ENCODE measurements at places on chromosomes 7 and 10.

DNA sequence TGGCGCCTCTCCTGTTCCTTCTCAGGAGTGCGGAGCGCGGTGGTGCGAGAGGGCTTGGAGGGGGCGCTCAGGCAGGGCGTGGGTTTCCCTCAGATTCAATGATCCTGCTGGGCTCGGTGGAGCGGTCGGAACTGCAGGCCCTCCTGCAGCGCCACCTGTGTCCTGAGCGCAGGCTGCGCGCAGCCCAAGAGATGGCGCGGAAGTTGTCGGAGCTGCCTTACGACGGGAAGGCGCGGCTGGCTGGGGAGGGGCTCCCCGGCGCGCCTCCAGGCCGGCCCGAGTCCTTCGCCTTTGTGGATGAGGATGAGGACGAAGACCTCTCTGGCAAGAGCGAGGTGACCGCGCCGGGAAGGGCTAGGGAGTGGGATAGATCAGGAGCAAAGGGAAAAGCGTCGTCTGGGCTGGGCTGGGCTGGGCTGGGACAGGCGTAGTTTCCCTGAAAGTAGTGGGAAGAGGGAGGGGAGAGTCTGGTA lies 17.0 kb downstream of the FAM131B start:
- DNase-seq: peak; percentile 81

GRCh38 chr10:128630787-128631252 lies 504.6 kb upstream of the MKI67 start:
- DNase-seq: no peak

DNA sequence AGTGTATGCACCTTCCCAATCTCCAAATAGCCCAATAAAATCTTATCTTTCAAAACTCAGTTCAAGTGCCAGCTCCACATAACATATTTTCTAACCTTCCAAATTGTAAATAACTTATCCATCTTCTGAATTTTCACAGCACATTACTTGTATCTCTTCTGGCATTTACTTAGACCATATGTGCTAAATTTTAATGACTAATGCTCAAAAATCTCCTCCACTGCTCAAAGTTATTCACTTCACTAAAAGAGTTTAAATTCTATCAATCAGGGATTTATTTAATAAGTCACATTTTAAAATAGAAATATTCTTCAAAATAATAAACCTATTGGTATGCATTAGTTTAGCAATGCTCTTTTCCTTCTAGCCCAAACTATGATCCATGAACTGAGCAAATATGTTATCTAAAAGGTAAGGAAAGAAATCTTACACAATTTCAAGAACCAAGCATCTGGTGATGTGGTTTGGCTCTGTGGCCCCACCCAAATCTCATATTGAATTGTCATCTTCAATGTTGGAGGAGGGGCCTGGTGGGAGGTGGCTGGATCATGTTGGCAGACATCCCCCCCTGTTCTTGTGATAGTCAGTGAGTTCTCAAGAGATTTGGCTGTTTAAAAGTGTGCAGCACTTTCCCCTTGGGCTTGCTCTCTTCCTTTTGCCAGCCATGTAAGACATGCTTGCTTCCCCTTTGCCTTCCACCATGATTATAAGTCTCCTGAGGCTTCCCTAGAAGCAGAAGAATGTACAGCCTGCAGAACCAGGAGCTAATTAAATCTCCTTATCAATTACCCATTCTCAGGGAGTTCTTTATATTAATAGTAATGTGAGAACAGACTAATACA lies 28.1 kb upstream of the GPR22 start:
- DNase-seq: no peak

DNA sequence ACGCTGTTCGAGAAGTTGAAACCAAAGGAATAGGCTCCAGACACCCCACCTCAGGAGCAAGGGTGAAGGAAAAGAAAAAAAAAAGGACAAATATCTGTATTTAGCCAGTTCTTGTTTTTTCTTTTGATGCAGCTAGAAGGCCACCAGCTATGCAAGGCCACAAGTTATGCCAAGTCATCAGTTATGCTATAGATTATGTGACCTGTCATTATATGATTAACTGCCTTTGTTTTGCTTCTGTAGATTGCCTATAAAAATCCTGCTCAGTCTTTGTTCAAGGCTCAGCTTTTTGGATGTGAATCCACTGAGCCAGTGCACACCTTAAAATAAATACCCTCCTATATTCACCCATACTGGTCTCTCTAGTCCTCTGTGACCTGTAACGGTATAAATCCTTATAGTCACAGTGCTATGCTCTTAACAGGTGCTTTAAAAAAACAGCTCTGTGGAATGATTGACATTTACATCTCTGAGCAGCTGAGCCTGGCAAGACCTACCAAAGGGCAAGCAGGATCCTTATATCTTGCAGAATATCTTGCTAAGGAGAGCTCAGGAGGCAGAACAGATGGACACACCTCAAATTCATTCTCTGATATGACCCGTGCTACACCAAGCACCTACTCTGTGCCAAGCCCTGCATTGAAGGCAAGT lies 20.4 kb downstream of the MAT1A start:
- DNase-seq: no peak

DNA sequence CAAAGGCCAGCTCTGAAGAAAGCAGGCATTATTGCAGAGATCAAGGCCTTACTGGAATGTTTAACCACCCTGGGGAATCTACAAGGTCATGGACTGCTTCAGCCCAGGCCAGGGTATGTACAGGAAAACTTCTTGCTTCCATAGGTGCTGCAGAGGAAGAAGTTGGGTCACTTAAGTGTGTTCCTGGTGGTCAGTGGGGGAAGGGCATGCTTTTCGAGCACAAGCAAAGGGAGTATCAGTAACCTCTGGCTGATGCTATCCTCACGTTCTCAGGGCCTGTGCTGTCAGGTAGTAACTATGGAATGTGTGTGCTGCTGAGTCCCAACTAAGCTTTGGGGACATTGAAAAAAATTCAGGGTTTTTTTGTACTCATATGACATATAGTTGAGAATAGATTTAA lies 234.0 kb upstream of the SP4 start:
- no peak for DNase-seq

DNA sequence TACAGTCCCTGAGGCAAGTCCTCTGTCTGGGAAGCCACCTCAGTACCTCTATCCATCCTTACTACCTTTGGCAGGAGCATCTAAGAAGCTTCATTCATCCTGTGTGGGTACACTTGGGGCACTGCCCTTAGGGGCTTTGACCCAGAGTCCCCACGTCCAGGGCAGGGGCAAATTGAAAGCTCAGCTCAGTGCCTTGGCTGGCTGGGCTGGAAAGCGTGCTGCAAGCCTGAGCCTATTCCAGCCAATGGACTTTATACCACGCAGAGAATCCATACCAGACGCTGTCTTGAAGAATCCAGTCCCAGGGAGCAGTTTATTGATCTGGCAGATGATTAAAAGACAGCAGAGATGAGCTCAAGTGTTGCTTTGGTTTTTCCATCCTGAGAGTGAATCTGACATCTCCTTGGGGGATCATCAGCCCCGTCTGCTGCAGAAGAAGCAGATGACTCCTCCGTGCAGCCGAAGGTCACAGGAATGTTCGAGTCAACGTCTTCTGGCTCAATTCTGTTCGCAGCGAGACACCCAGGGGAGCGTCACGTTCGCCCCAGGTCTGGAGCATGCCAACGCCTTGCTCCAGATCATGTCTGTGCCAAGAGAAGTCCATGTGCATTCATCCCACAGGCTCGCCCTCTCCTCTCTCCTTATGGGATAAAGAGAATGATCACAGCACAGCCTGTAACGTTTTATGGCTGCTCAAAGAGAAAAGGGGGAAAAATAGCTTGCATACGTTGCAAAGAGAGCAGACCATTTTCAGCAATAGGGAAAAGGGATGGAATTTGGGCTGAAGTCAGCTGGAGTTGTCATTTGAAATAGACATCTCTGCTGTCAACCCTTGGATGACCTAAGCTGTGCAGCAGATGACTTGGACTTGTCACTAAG lies 35.8 kb upstream of the LYZL1 start:
- DNase-seq: no peak

DNA sequence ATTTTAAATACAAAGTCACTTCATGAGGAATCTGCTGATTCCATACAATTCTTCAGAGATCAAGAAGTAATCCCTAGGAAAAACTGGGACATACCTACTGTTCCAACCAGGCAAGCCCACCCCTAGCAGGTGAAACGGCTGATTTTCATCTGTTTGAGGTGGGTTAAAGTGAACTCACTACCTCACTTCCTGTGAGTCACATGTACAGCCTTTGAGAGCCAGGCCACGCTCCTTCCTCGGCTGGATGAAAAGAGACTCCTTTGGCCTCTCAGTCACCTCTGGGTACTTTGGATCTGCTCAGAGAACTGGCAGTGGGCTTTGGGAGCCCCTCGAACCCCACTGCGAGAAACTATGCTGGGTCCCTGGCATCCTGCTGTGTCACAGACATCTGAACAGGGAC lies 68.2 kb downstream of the CHST15 start:
- no peak for DNase-seq

DNA sequence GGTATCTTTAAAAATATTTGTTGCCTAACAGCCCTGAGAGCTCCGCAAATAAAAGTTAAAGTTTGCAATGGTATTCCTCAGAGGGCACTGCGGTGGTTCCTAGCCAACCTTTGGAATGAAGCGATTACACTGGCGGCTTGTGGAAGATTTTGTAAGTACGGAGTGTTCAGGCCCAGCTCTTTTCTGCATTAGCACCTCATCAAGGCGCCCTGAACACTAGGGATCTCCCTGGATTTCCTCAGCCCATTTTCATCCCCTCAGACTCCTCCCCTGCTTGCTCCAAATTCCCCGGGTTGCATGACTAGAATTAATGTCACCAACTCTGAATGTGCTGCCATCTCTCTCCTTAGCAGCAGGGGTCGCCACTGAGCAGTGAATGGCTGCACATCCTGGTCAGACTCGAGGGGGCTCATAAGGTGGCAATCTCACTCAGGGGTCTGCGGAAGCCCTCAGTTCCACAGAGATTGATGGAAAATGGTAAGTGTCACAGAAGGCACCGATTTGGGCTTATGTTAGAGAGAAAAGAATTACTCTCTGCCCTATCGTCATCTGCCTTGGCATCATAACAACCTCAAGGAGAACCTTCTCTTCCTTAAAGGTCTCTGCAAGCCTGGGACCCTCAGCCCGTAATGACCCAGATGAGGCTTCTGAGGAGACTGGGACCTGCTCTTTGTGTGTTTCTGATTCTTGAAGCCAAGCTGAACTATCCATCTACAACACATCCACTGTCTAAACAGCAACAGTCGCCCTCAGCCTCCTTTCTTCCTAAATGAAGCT lies 262.8 kb upstream of the AOAH start:
- peak; percentile 76 for DNase-seq

DNA sequence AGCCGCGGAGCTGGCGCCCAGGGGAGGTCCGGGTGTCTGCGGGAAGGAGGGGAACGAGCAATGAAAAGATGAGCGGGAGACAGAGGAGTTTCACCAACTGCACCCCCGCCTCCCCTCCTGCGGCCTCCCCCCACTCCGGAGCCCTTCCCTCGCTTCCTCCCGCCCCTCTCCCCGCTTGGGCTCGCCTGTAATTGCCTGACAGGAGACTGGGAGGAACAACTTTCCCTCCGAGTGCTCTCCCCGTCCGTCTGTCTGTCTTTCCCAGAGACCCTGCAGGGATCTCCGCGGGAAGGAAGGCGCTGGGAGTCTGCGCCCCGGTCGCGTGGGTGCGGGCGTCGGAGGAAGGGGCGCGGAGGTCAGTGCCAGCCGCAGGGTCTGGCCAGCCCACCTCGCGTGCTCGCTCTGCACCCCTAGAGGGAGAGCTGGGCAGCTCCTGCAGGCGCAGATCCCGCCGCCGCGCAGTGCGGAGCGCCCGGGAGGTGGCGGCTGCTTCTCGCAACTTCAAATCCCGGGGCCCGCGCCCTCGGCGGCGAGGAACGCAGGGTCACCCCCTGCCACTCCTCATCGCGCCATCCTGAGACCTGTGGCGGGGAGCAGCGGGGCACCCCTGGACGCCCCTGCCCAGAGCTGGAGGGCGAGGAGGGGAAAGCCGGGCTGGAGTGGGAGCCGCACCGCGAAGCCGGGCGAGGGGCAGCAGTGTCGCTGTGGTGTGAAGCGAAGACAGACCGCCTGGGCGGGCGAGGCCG lies 511 bp upstream of the NRP1 start:
- peak; percentile 62 for DNase-seq

DNA sequence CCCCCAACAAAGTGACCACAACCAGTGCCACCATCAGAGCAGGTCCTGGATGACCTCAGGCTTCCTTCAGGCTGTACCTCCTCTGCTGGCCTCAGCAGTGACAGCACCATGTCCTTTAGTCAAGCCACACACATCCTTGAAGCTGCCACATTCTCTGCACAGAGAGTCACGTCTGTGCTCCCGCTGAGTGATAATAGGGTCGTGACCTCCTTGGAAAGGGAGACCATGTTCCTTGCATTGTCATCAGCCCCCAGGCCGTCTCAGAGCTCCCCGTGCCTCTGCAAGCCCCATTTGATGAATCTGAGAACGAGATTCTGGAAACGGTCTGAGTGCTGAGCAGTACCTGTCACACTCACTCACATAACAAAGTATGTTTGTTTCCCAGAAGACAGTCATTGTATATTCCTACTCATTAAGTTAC lies 106.5 kb upstream of the PRR15 start:
- no peak for DNase-seq

DNA sequence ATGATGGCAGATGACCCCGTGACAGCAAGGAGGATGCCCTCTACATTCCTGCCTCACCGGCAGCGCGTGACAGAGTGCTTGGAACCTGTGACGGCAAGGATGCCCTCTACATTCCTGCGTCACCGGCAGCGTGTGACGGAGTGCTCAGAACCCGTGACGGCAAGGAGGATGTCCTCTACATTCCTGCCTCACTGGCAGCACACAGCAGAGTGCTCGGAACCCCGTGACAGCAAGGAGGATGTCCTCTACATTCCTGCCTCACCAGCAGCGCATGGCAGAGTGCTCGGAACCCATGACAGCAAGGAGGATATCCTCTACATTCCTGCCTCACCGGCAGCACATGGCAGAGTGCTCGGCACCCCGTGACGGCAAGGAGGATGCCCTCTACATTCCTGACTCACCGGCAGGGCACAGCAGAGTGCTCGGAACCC lies 231.0 kb downstream of the DIP2C start:
- DNase-seq: no peak

DNA sequence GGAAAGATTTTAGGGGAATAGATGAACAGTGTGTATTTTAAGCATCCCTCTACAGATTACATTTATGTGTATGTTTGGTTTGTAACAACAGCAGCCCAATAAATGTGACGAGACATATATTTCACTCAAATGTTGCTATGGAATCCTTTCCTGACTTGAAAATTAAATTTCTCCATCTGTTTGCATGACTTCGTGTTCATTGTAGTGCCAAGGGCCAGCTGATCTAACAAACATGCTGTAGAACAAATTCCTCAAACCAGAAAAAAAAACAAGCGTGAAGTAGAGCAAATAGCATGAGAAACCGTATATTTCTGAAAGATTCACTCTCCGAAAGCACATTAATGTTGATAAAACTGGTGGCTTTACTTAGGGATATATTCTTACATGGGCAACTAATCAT lies 87.8 kb downstream of the NRCAM start:
- DNase-seq: no peak

- no peak for DNase-seq
These were observed 94.1 kb downstream of the COL13A1 start for GRCh38 chr10:69895759-69896158.

- no peak for DNase-seq
These were observed 13.0 kb upstream of the TES start for GRCh38 chr7:116197360-116197759.

DNA sequence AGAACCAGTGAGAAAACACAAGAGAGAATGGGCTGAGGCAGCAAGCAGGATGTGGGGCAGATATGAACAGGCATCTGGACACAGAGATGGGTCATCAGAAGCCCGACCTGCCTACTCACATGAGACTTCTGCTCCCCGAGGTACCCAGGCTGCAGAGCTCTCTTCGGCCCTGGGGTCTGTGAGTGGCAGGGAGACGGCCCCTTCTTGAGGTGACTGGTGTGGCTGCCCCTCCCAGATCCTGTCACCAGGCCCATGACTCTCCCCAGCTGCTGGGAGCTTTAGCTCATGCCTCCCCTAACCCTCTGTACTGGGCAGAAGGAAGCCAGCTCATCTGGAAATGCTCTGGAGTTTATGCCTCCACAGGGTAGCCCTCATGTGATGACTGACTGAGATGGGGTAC lies 157.6 kb upstream of the PCBD1 start:
- no peak for DNase-seq

Data from activated CD4-positive, alpha-beta T cell treated with anti-CD3 and anti-CD28 coated beads for 48 hours (primary cell).